Naive thymus-derived CD4-positive, alpha-beta T cell (primary cell): ENCODE measurements at places on chromosomes 6 and 20.

DNA sequence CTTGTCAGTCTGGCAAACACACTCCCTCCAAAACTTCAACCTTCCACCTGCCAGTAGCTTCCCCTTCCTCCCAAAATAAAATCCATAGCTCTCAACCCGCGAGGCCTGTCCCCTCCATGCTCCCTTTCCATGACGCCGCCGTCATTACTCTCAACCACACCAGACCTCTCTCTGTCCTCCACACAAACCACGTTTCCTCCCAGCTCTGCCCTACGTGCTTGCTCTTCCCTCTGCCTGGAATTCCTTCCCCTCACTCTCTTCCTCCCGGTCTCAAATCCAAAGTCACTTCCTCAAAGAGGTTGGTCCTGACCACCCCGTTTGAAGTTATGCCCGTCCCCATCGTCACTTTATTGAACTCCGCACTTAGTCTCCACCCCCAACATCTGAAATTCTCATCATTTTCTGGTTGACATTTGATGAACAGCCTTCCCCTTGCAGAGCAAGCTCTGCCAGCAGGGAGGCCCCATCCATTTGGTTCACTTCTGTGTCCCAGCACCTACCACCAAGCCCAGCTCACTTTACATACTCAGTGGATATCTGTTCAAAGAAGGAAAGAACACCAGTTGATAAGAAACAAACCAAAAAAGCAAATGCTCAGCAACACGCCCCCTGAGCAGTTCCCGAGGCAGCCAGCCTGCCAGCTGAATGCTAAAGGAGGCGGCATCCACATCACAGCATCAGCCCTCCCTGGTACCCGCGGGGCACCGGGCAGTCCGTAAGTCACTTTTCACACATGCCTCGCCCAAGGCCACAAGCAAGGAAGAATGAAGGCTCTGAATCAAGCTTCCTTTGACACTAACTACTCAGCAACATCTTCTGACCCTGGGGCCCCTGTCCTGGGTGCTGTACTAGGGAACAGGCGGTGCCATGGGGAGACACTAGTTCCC lies 125.0 kb downstream of the NFATC2 start:
- peaks cover 4% of the 10 kb centered on the region for H3K36me3 ChIP-seq
- H3K27ac ChIP-seq: no peak overlapping the region
- no peak for DNase-seq
- no peak overlapping the region for H3K4me3 ChIP-seq
- no peaks in the 10 kb centered on the region for H3K27me3 ChIP-seq

GRCh38 chr6:147156799-147157382 lies 47.3 kb upstream of the STXBP5 start:
- no peaks in the 10 kb centered on the region for H3K36me3 ChIP-seq
- DNase-seq: no peak
- no peaks in the 10 kb centered on the region for H3K27me3 ChIP-seq
- no peak overlapping the region for H3K4me3 ChIP-seq

DNA sequence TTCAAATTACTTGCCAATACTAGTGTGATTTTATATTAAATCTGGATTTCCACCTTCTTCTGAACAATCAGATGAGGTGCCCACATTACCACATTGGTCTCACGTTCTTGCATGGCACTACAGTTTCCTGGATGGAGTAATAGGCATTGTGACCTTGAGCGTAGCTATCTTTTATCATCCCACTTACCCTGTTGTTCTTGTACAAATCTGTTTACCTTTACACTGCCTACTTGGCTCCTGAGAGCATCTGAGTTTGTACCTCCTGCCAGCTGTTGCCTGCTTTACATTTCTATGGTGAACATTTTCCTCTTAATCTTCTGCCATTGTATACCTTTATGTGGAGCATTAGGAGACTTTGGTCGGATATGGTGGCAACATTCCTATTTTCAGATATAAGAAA lies 90.7 kb downstream of the AKAP7 start:
- H3K4me1 ChIP-seq: peaks cover 4% of the 10 kb centered on the region
- H3K27me3 ChIP-seq: no peaks in the 10 kb centered on the region
- H3K36me3 ChIP-seq: no peaks in the 10 kb centered on the region
- no peak overlapping the region for H3K27ac ChIP-seq

- no peaks in the 10 kb centered on the region for H3K4me1 ChIP-seq
- H3K27ac ChIP-seq: no peak overlapping the region
- no peak for DNase-seq
- no peak overlapping the region for H3K4me3 ChIP-seq
- no peaks in the 10 kb centered on the region for H3K36me3 ChIP-seq
Observed at GRCh38 chr6:11064836-11065235, 20.7 kb upstream of the ELOVL2 start.

- peaks cover 4% of the 10 kb centered on the region for H3K36me3 ChIP-seq
- H3K4me3 ChIP-seq: peak overlapping the region; percentile 92
- H3K27ac ChIP-seq: peak overlapping the region; percentile 91
- no peak for DNase-seq
Observed at GRCh38 chr6:26199773-26200764, 112.8 kb downstream of the HFE start.

- no peaks in the 10 kb centered on the region for H3K27me3 ChIP-seq
- no peak for DNase-seq
Observed at GRCh38 chr20:62694106-62694505, 14.5 kb upstream of the NTSR1 start.

DNA sequence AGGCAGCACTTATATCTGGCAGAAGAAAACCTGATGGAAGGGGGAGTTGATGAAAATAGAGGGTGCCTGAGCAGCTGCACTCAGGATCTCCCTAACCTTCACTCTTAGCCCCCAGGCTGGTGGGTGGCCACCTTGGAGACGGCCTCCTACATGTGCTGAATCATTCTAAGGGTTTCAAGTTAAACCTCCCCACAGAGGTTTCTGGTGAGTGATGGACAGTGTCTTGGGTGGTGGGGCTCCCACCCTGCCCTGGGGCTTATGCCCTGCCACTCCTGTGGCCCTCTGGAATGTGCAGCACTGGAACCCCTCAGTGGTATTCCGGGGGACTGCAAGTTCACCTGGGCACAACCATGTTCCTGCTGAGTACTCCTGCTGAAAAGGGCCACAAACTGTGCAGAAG lies 357.2 kb downstream of the CD83 start:
- no peak for DNase-seq
- no peaks in the 10 kb centered on the region for H3K36me3 ChIP-seq
- no peaks in the 10 kb centered on the region for H3K4me1 ChIP-seq
- H3K4me3 ChIP-seq: no peak overlapping the region

DNA sequence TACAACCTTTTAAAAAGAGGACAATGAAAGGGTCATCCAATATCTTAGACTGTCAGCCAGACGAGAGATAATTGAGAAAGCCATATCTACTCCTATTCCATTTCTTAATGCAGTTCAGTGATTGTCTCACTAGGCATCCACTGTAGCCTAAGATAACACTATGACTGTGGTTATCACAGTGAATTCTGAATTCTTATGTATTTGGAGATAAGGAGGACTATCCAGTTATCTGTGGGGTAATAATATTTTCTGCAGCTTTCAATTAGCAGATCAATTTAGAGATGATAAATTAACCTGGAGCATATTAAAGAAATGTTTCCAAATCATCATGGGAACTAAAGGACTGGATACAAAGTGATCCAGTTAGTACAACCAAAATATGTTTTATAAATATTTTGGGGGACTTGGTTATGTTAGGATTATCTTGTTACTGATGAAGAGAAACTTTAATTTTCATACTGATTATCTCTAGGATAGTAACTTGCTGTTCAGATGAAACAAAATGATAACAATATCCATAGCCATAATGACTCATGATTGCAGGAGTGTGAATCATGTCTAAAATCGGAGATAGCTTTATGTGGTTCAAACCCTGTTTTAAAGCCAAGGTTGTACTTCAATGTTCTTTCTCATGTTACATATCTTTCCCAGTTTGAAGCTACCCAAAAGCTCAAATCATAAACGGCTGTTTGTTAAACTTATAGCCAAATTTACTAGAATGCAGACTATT lies 1152.0 kb downstream of the HACE1 start:
- no peak overlapping the region for H3K27ac ChIP-seq
- H3K4me3 ChIP-seq: no peak overlapping the region
- H3K4me1 ChIP-seq: no peaks in the 10 kb centered on the region
- no peaks in the 10 kb centered on the region for H3K27me3 ChIP-seq

- peaks cover 47% of the 10 kb centered on the region for H3K4me1 ChIP-seq
- no peak for DNase-seq
- no peaks in the 10 kb centered on the region for H3K27me3 ChIP-seq
- no peak overlapping the region for H3K4me3 ChIP-seq
- H3K36me3 ChIP-seq: no peaks in the 10 kb centered on the region
Observed at GRCh38 chr20:48717095-48717672, 110.6 kb downstream of the PREX1 start.

DNA sequence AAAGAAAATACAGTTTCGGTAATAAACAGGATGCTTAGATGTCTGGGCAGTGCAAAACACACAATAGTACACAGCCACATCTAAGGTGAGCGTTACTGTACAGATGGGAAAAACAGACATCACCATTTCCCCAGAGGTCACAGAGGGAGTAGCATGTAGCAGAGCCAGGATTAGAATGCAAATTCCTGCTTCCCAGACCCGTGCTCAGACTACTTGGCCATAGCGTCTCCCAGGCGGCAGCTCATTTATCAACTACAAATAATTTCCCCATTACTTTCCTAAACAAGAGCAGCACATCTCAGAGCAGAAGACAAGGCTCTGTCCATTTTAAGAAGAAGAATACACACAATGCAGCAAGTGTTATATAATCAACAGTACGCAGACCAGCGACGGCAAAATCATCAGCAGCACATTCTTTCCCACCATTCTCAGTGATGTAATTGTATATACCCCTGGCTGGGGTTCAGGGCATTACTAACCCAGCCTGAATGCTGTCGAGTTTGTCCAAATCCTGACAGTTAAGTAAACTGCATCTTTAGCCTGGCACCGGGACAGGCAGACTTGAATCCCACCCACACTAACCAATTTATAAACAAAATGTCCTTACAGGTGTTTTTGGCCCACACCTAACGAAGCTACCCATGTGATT lies 61.9 kb downstream of the CNKSR3 start:
- no peaks in the 10 kb centered on the region for H3K36me3 ChIP-seq
- no peaks in the 10 kb centered on the region for H3K27me3 ChIP-seq
- H3K4me1 ChIP-seq: no peaks in the 10 kb centered on the region
- H3K4me3 ChIP-seq: no peak overlapping the region

- no peaks in the 10 kb centered on the region for H3K36me3 ChIP-seq
- H3K4me3 ChIP-seq: no peak overlapping the region
- no peaks in the 10 kb centered on the region for H3K27me3 ChIP-seq
- DNase-seq: no peak
Observed at GRCh38 chr6:146546443-146547043, 2.9 kb downstream of the RAB32 start.

DNA sequence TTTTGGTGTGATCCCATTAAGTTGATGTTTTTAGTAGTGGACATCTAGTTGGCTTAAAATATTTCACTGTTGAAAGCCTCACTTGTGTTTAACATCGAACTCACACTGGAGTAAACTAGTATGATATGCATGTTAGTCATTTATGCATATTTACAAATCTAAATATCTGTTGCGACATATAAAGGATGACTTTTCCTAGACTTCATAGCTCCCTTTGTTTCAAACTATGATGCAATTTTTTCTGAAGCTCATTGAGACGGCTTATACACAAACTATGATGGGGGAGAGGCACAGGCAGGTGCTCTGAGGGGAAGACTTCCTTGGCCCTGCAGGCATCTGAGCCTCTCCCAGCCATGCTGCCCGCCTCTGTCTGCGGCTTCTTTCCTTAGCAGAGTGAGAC lies 11.8 kb upstream of the FOXC1 start:
- peaks cover 8% of the 10 kb centered on the region for H3K27me3 ChIP-seq
- no peak overlapping the region for H3K4me3 ChIP-seq
- DNase-seq: no peak
- H3K36me3 ChIP-seq: no peaks in the 10 kb centered on the region
- no peak overlapping the region for H3K27ac ChIP-seq

GRCh38 chr6:150299873-150300485 lies 68.8 kb upstream of the IYD start:
- no peak overlapping the region for H3K4me3 ChIP-seq
- H3K36me3 ChIP-seq: no peaks in the 10 kb centered on the region
- H3K27ac ChIP-seq: no peak overlapping the region
- H3K4me1 ChIP-seq: no peaks in the 10 kb centered on the region

DNA sequence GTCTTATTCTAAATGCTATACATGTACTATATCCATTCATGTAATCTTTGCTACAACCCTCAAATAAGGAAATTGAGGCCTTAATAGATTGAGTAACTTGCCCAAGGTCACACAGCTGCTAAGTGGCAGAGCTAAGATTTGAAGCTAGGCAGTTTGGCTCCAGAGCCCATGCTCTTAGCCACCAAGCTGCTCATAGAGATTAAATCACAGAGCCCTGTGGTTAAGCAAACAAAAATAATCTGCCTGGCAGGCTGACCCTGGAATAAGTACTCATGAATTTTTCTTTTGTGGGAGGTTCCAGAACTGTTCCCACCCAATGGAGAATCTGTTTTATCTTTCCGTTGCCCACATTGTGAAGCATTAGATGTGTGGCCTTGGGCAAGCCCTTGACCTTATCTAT lies 7.4 kb downstream of the AAR2 start:
- H3K4me3 ChIP-seq: no peak overlapping the region
- DNase-seq: no peak
- peaks cover 25% of the 10 kb centered on the region for H3K36me3 ChIP-seq

DNA sequence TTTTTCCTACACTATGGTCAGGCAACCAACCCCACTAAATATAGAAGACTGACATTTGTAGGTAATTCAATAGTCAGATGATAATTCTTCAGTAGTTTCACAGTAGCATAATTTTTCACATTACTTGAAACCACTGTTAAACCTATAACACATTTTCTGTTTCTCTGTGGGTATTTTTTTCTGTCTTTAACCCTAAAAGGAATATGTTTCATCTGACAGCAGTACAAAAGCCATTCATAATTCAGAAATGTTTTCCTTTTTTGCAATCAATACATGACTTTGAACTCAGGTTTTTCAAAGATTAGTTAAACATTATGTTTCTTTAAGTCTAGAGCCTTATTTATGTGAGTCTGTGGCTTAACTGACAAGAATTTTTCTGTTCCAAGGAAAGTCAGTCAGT lies 128.6 kb upstream of the RUNX2 start:
- DNase-seq: no peak
- no peak overlapping the region for H3K4me3 ChIP-seq
- no peaks in the 10 kb centered on the region for H3K4me1 ChIP-seq
- no peaks in the 10 kb centered on the region for H3K36me3 ChIP-seq

- DNase-seq: no peak
- peaks cover 4% of the 10 kb centered on the region for H3K27me3 ChIP-seq
- no peak overlapping the region for H3K4me3 ChIP-seq
- H3K4me1 ChIP-seq: no peaks in the 10 kb centered on the region
Observed at GRCh38 chr6:106439459-106439858, 78.9 kb downstream of the CRYBG1 start.

GRCh38 chr20:62567246-62568044 lies 74.9 kb upstream of the SLCO4A1 start:
- H3K36me3 ChIP-seq: no peaks in the 10 kb centered on the region
- no peaks in the 10 kb centered on the region for H3K4me1 ChIP-seq
- no peak overlapping the region for H3K27ac ChIP-seq
- no peak overlapping the region for H3K4me3 ChIP-seq
